ENCODE measurements at places on chromosomes 3 and 15.

GRCh38 chr3:157075693-157076420 is 84.1 kb downstream of the CCNL1 start:
- no peak for DNase-seq

- DNase-seq, result no peak
These were observed 4.3 kb downstream of the WDR48 start for GRCh38 chr3:39056151-39056550.

DNA sequence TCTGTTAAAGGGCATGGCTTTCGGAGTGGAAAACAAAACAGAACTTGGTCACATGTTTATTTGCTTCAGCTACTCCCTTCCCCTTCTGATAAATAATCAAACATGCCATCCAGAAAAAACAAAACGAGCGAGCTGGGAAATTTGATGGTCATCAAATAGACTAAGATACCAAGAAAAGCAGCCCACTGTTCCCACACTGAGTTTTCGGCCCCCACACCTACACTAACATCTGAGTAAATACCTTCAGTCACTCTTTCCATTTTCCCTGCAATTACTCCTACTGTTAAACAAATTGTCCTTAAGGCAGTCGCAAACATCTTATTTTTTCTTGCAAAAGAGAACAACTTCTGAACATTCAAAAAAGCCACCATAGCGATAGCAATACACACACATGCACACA is 454.6 kb downstream of the FOXP1 start:
- DNase-seq, result peak; percentile 29

DNA sequence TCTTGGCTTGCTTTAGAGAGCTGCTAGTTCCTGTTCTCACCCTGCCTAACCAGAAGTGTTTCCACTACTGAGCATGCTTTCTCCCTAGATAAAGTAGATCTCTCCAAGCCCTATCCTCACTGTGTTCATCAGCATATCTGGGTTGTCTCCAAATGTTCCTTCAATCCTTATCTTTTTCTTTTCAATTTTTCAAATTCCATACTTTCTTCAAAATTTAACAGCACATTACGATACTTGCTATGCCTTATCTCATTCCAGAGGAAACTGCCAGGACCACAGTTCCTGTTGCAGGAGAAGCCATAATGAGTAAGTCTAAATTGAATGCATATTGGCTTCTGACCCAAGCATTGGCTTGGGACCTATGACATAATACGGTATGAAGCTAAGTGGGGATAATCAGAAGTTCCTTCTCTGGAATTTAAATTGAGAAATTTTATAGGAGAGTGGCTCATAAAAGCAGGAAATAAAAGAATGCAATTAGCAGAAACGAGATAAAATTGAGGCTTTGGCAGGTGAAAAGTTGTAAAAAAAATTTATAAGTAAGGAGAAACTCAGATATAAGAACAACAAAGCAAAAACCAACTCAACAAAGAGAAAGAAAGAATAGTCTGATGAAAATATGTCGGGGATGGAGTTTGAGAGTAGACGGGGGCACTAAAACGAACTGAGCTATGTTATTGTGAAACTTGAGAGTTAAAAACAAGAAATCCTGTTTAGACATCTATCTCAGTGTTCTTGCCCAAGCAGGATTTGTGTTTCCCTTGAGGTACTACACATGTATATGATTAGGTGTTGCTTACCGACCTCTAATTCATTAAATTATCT is 631.7 kb upstream of the CCDC54 start:
- no peak for DNase-seq

DNA sequence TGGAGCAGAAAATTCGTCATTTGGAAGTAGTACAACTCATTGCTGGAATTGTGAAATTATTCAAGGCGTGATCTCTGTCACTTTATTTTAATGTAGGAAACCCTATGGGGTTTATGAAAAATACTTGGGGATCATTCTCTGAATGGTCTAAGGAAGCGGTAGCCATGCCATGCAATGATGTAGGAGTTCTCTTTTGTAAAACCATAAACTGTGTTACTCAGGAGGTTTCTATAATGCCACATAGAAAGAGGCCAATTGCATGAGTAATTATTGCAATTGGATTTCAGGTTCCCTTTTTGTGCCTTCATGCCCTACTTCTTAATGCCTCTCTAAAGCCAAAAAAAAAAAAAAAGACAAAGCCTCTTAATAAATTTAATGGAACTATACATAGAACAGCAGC is 5.5 kb upstream of the TIMMDC1 start:
- DNase-seq, result no peak

All from activated CD4-positive, alpha-beta T cell treated with anti-CD3 and anti-CD28 coated beads, Interleukin-2, amount 50 U/mL, for 4 hours (primary cell).